Spleen (tissue), 13 donors: ENCODE measurements at places on chromosomes 1 and 21. TPM values are rescaled to one million over a fixed set of nuclear protein-coding genes. Genes with fewer than 3 reads are reported as not detected.

Gene SLC45A3
- 43.7 TPM for total RNA-seq

Gene HES3
- not detected for total RNA-seq

Gene CCDC181
- not detected for total RNA-seq

Gene PRUNE1
- total RNA-seq: 17.3 TPM

Gene NTRK1
- 0.18 TPM for total RNA-seq

Gene AK4
- 5.4 TPM for total RNA-seq

Gene ADAMTS4
- 16.7 TPM for total RNA-seq

Gene KCNN3
- total RNA-seq: 11.4 TPM

Gene PDC
- total RNA-seq: not detected

Gene CHI3L2
- total RNA-seq: 25.6 TPM

Gene PPIE
- 40.6 TPM for total RNA-seq

Gene OR2T2
- 0.51 TPM for total RNA-seq

Gene CDCA8
- 4.8 TPM for total RNA-seq

Gene SLAMF9
- not detected for total RNA-seq

Gene KPRP
- not detected for total RNA-seq

Gene TRABD2B
- 1.8 TPM for total RNA-seq

Gene S100B
- 22.1 TPM for total RNA-seq

Gene GPR37L1
- total RNA-seq: not detected

Gene NOTCH2
- total RNA-seq: 148 TPM
